Stimulated activated CD8-positive, alpha-beta memory T cell treated with anti-CD3 and anti-CD28 coated beads, Interleukin-2, amount 100 ng/mL, for 48 hours (primary cell): ENCODE measurements at places on chromosomes 11 and 22.

- no peak for DNase-seq
Observed at GRCh38 chr11:90884181-90884580, 661.3 kb upstream of the CHORDC1 start.

GRCh38 chr22:20885017-20885556 is 26.3 kb downstream of the SNAP29 start:
- no peak for DNase-seq

DNA sequence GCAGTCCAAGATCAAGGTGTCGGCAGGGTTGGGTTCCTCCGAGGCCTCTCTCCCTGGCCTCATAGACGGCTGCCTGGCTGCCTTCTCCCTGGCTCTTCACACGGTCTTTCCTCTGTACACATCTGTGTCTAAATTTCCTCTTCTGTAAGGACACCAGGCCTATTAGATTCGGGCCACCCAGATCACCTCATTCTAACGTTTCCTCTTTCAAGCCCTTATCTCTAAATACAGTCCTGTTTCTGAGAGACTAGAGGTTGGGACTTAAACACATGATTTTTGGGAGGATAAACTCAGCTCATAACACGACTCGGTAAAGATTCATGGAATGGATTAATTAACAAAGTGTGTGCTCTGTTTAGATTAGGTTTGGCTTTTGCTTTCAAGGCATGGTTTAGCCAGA is 136.0 kb upstream of the SORL1-AS1 start:
- no peak for DNase-seq

DNA sequence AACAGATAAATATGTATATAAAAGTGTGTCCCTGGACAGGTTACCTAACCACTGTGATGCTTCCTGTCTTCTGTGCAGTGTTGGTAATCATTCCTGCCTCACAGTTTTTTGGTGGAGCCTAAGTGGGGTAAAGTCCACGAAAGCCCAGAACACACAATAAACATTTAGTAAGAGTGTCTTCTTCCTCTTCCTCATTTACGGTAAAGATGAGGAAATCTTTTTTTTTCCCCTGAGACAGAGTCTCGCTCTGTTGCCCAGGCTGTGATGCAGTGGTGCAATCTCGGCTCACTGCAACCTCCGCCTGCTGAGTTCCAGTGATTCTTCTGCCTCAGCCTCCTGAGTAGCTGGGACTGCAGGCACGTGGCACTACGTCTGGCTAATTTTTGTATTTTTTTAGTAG is 117.1 kb downstream of the LDLRAD3 start:
- no peak for DNase-seq

DNA sequence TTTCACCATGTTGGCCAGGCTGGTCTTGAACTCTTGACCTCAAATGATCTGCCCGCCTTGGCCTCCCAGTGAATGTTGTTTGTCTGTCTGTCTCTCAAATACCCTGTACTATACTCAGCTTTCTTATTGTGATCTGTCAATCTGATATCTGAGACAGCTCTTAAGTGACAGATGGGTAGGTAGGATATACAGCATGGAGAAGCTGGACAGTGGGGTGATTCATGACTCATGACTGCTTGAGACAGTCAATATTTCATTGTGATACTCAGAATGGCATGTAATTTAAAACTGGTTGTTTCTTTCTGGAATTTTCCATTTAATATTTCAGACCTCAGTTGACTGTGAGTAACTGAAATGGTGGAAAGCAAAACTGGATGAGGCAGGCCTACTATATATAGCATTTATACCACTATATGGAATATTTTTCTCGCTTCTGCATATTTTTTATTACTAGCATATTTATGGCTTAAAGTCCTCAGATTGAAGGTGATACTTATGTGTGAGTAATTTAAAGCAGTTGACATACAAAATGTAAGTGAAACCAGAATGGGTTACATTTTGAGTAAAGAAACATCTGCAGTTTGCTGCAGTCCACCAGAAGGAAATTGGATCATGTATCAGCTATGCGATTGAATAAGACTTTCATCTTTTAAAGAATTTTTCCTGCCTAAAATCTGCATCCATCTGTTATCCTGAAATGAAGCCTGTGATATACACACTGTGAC is 22.3 kb downstream of the ARHGAP42 start:
- no peak for DNase-seq

DNA sequence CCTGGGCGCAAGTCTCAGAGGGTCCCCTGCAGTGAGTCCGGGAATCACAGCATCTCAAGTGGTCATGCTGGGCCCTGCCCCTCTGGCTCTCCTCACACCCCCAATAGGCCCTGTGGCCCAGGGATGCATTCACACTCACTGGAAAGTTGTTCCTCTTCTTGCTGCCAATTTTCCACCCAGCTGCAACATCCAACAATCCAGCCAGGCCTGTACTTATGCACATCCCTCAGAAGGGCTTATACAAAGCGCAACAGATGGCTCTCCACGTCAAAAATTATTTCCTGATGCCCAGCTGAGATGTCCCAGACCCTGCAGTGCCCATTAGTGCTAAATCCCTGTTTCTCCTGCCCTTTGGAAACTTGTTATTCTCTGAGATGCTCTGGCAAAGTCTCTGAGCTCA is 407.8 kb upstream of the NARS2 start:
- DNase-seq, result no peak

GRCh38 chr11:26510164-26510563 is 61.9 kb downstream of the MUC15 start:
- DNase-seq, result no peak

DNA sequence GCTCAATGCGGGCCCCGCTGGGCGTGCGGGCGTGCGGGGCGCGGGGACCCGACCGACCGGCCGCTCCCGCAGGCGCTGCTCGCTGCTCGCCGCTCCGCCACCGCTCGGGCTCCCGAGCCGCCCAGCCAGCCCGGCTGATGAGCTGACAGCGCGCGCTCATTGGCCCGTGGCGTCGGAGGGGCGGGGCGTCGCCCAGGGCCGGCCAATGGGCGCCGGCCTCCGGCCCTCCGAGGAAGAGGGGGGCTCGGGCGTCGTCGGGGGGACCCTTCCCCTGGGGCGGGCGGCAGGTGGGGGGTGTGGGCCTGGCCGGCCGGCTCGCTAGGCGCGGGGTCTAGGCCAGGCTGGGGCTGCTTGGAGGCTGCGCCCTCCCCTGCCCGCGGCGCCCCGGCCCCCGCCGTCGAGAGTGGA is at the start of gene SCUBE1:
Gene SCUBE1 (minus strand): TSS at position 111 of the 408 bp plus-strand sequence. CDS start 111 bp downstream, outside the sequence.
- DNase-seq, result peak; percentile 31

DNA sequence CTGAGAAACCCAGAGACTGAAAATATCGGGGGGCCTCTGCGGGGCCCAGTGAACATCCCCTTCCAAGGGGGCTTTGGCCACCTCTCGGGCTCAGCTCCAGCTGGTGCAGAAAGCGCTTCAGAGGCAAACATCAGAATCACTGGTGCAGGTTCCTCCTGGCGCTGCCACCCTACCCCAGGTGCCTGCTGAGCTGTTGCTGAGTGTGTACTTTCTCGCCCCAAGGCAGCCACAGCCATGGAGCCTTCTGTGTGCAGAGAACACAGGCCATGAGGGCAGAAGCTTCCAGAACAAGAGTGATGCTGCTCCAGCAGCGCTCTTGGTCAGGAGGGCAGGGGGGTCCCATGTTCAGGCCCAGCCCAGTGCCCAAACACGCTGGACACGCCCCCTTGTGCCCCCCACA is 6.3 kb downstream of the DRD4 start:
- no peak for DNase-seq

DNA sequence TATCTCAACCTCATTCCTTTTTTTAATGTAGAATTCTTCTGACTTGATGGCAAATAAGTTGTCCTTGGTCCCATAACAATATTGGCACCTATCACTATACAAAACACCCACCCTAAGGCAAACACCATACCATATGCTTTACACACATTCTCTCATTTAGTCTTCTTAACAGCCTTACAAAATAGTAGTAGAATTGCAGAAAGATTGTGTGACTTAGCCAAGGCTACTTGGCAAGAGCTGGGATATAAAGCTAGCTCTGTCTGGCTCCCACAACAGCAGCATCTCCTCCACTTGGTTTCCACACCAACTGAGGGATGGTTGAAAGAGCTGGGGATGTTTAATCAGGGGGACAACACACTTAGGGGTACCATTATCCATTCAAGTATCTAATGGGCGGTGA is 9.8 kb upstream of the ZDHHC13 start:
- DNase-seq, result no peak

DNA sequence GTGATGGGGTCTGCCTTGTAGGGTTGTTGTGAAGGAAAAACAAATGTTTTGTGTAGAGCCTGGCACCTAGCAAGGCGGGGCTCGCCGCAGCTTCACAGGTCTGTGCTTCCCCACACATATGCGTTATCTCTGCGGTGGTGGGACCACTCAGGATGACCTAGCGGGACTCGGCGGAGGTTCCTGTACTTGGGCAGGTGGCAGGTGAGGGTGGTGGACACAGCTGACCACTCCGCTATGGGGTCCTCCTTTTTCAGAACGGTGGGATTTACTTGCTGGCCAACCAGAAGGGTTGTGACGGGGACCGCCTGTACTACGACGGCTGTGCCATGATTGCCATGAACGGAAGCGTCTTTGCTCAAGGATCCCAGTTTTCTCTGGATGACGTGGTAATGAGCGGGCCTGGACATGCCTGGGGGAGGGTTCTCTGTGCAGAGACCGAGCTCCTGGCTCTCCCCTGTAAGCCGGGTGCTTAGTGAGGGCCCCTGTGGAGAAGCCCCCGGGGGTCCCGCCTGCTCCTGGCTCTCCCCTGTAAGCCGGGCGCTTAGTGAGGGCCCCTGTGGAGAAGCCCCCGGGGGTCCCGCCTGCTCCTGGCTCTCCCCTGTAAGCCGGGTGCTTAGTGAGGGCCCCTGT is 21.3 kb downstream of the NADSYN1 start:
- DNase-seq, result no peak

- DNase-seq, result no peak
Observed at GRCh38 chr11:20117291-20117690, 43.0 kb downstream of the DBX1 start.

DNA sequence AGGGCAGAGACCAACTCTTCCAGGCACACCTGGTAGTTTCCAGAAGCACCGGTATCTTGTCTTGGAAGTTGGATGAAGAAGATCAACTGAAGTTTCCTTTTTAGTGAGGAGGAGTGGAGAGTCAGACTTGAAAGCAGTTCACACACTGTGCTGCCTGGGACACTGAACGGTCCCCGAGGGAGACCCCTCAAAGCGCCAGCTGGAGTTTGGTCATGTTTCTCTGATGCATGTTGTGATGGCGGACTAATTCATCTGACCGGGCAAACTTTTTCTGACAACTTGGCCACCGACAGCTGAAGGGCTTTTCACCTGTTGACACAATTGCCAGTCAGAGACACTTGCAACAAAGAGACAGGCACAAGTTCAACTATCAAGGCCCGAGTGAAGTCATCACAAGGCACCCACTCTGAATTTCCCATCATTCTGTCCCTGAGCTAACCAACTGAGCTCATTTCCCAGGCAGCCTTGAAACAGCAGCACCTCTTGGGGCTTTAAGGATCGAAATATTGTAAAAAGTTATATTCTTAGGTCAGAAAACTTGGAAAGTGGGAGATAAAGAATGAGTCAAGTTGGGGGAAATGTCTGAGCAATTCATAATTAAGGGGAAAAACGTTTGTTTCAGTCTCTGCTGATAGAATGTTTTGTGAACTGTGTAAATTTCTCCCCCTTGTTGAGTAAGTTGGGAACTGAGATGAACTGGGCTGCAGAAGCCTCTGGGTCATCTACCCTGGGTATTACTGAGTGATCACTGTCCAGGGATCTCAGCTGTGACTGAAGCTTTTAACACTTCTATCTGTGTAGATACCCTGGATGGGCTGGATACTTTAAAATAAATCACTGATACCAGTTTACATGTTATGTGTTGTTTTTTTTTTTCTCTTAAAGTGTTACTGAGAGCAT is 46.2 kb downstream of the WT1 start:
- DNase-seq, result no peak

DNA sequence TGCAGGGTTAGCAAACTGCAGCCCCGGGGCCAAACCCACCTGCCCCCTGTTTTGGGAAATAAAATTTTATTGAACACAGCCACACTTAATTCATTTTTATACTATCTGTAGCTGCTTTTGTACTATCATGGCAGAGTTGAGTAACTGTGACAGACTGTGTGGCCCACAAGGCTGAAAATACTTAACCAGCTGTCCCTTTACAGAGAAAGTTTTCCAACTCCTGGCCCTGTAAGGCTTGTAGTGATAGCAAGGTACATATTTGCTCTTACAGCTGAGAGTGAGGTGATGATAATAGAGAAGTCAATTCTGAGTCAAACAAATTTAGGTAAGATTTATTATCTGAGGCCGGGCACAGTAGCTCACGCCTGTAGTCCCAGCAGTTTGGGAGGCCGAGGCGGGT is 87.4 kb upstream of the SLC6A5 start:
- no peak for DNase-seq

GRCh38 chr11:34316347-34317035 is 41.3 kb downstream of the ABTB2 start:
- no peak for DNase-seq

- no peak for DNase-seq
Observed at GRCh38 chr11:58641803-58642581, 19.5 kb downstream of the CNTF start.

DNA sequence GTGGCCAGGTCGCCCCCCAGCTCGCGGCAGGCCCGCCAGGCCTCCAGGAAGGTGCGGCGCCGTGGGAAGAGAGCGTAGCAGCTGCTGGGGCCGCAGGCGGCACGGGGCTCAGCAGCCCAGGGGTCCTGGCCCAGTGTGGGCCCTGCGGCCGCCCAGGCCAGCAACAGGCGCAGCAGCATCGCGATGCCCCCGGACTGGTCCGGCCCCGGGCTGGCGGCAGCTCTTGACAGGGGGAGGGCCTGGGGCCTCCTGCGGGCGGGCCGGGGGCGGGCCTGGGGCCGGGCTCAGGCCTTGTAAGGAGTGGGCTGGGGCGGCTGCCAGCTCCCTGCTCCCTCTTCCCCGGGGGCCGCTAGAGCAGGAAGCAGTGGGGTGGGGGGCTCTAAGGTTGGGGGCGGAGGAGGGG is at the start of gene CD248:
Gene CD248 (minus strand): TSS at position 196 of the 403 bp plus-strand sequence. CDS start 17 bp downstream, at position 179.
- no peak for DNase-seq

DNA sequence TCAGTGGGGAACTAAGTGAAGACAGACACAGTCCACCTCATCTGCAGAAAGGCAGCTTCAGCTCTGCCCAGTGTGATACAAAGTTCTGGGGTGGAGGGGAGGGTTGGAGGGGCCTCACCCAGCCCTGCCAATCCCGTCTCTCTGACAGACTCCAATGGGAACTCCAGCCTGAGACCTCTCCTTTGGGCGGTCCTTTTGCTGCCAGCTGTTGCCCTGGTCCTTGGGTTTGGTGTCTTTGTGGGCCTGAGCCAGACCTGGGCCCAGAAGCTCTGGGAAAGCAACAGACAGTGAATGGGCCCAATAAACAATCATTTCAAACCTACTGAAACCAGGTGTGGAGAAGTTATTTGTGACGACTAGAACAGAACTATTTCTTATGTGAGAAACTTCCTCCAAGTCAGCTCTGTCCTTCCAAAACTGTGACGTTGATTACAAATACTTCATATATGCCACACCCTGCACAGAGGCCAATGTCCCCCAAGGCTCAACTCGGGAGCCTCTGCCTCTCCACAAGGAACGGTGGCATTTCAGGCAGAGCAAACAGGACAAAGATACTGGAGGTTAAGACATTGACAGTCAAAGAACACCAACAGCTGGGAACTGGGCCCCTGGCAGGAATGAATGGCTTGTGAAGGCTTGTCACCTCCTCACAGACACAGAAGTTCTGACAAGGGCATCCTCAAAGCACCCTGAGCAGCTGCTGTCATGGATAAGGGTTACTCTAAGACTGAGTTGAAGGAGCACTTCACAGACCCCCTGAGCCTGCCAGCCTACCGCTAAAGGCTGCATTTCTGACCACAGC is 8.2 kb downstream of the ZP1 start:
- no peak for DNase-seq
